ENCODE measurements at places on chromosomes 4 and X. TPM values are rescaled to one million over a fixed set of nuclear protein-coding genes. Genes with fewer than 3 reads are reported as not detected.

The ALAS2 gene
- total RNA-seq: not detected

DNA sequence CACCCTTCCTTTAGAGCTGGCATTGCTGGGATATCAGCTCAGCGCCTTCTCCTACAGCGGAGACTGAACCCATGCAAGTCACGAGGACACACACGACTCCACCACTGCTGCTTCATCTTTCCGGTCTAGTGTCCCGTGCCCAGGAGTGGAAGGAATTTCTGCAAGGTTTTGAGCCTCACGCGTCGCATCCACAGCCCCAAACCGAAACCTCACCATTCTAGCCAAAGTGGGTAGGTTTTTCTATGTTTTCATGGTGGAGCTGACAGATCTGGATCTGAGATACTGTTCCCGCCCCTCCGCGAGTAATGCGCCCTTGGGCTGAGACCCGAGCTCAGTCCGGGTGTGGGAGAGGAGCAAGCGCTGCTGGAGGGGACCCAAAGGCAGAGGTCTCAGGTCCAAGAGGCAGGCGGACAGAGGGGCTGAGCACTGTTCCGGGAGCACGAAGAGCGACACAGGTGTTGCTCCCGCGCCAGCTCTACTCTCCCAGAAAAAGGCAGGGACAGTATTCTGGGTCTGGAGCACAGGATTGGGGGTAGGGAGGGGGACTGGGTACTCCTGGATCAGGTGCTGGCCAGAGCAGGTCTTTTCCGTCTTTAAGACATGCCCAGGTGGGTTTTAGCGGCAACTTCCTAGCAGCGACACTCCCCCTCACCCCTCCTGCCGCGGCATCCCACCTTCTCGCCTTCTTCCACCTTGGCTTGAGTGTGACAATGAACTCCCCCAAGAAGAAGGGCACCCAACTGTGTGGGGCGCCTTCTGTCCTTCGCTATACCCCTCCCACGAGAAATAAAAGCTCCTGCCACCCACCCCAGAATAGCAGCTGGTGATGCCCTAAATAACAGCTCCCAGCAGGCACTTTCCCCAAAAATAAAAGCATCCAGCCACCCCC is 1.8 kb downstream of the EPHA5 start:
- no peak overlapping the region for H3K4me3 ChIP-seq
- DNase-seq: no peak
- H3K36me3 ChIP-seq: peaks cover 9% of the 10 kb centered on the region
- peaks cover 4% of the 10 kb centered on the region for H3K4me1 ChIP-seq

DNA sequence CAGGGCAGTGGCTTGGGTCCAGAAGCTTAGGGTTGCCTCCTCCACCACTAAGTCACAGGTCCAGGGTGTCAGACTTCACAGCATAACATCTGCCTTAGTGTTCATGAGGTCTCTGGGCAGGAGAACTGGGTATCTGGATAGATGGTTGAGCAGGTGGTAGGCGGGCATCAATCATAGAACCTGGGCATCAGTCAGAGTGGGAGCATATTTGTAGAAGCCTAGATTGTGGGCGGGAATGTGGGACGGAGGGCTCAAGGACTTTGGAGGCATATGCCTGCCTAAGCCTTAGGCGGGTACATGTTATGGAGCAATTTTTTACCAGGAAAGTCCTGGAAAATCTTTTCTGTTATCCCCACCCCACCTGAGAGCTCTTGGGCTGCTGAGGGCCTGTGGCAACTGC is 28.5 kb downstream of the TAF7L start:
- no peaks in the 10 kb centered on the region for H3K27me3 ChIP-seq
- H3K36me3 ChIP-seq: no peaks in the 10 kb centered on the region
- no peak for DNase-seq
- no peak overlapping the region for H3K4me3 ChIP-seq

GRCh38 chr4:118823471-118823870 is 12.5 kb downstream of the SEC24D start:
- H3K4me3 ChIP-seq: no peak overlapping the region
- H3K27ac ChIP-seq: no peak overlapping the region
- peaks cover 21% of the 10 kb centered on the region for H3K4me1 ChIP-seq
- DNase-seq: no peak
- no peaks in the 10 kb centered on the region for H3K27me3 ChIP-seq
- H3K36me3 ChIP-seq: peaks cover 27% of the 10 kb centered on the region

The FOXO4 gene
- 15.1 TPM for total RNA-seq

The MAGEA10 gene
- total RNA-seq: not detected

The WNK3 gene
- 0.21 TPM for total RNA-seq

- H3K4me1 ChIP-seq: peaks cover 8% of the 10 kb centered on the region
- no peak within 1 kb of the TSS for H3K4me3 ChIP-seq
- H3K36me3 ChIP-seq: peaks cover 12% of the 10 kb centered on the region
- H3K27ac ChIP-seq: peak within 1 kb of the TSS; percentile 61
- peaks cover 56% of the 10 kb centered on the region for H3K27me3 ChIP-seq
These were observed at the start of gene TMEM271 for GRCh38 chr4:576245-576821. TSS of gene TMEM271 (minus strand) at chr4:576295. CDS start at chr4:576062, 233 bp downstream.

DNA sequence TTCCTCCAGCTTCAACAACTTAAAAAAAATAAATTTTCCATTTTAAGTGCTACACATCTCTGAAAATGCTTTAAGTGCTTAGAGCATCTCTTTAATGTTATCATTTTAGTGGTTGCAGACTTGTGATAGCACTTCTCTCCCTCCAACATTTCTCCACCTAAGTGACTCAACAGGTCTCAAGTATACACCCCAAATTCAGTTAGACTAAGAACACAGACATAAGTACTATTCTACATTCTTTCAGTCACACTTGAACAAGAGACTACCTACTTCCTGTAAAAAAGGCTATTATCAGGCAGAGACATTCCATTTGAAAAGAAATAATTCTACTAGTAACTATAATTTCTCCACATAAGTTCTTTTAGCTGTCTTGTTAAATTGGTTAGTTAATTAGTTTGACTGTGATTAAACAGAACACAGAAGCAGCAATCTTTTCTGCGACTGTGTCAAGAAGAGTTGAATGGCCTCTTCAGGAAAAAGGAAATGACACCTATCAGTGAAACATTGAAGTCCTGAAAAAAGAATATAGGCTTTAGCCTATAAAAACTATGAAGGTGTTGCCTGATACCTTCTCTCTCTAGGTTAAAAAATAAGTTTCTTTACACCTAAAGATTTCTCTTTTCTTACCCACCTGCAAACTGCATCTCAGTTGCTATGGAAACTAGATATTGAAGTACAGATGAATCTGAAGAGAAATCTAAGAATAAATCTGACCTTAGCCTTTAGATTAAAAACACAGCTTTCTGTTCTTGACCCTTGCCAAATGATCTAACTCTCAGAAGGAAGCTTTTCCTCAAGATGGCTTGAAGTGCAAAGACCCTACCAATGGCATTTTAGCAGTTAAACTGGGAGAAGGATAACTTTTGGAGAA is 18.0 kb downstream of the NAF1 start:
- H3K27me3 ChIP-seq: no peaks in the 10 kb centered on the region
- H3K36me3 ChIP-seq: peaks cover 6% of the 10 kb centered on the region
- H3K4me3 ChIP-seq: no peak overlapping the region
- no peak overlapping the region for H3K27ac ChIP-seq

The ADAMTS3 gene
- not detected for total RNA-seq
